ENCODE measurements at places on chromosomes 6 and 20.

- no peak for DNase-seq
These were observed 722.1 kb downstream of the EYS start for GRCh38 chr6:64984948-64985347.

- DNase-seq: no peak
These were observed 631 bp downstream of the MDGA1 start for GRCh38 chr6:37696841-37697662.

GRCh38 chr6:119270545-119270944 lies 79.0 kb downstream of the MAN1A1 start:
- no peak for DNase-seq

- no peak for DNase-seq
These were observed 14.1 kb upstream of the CPNE5 start for GRCh38 chr6:36853325-36853724.

GRCh38 chr20:62376112-62377063 lies 9.3 kb upstream of the LAMA5 start:
- DNase-seq: no peak

- no peak for DNase-seq
These were observed 173.7 kb upstream of the ZNF217 start for GRCh38 chr20:53767206-53767930.

GRCh38 chr6:9851006-9851405 lies 563.9 kb downstream of the TFAP2A start:
- DNase-seq: no peak

GRCh38 chr6:128882991-128883611 lies at the start of gene LAMA2:
Gene LAMA2, plus strand, starts transcription at chr6:128883138. Its CDS starts 108 bp downstream, at chr6:128883246.
- DNase-seq: no peak

GRCh38 chr20:40720099-40720498 lies 31.1 kb upstream of the MAFB start:
- DNase-seq: no peak

GRCh38 chr6:106724848-106725247 lies 95.5 kb downstream of the QRSL1 start:
- no peak for DNase-seq

DNA sequence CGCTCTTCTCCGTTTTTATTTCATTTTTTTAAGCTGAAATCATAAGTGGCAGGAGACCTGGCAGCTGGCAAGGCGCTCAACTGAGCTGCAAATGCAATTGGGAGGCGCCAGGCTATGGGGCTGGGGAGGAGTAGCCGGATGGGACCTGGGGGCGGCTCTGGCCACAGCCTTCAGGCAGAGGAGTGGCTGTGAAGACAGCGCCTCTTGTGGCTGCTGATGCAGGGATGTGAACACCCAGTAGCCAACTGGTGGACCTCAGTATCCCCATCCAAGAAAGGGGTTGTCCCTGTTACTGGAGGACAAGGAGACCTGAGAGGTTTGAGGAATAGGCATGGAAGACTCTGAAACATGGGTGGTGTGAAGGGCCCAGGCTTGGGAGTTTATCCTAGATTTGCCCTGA lies 12.6 kb downstream of the KCNK17 start:
- no peak for DNase-seq

Measured in GM18507 (cell line).